ENCODE measurements at places on chromosomes 13 and 19. TPM values are rescaled to one million over a fixed set of nuclear protein-coding genes. Genes with fewer than 3 reads are reported as not detected.

GRCh38 chr13:110314516-110315245 lies 7.6 kb downstream of the COL4A2 start:
- peak; percentile 80 for DNase-seq

DNA sequence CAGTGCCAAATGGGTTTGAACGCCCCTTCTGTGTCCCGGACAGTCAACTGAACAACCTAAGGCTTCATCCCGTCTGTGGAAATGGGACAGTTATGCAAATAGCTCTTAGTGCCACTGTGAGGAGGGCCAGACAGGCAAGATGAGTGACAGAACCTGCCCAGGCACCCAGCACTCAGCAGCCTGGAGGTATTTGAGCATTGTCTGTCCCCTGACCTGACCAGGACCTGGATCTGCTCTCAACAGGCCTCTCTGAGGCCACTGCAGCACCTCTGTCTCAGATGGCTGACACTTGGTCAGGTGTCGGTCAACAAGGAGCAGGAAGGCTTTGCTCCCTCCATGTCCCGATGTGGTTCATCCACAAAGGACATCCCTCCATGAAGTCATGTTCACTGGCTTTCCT lies 67.9 kb downstream of the CCDC70 start:
- no peak for DNase-seq

LAMP1 gene
- 98.6 TPM for total RNA-seq

DCAF15 gene
- 18.2 TPM for total RNA-seq

DIAPH3 gene
- 0.22 TPM for total RNA-seq
